ENCODE measurements at places on chromosomes 6 and 20.

DNA sequence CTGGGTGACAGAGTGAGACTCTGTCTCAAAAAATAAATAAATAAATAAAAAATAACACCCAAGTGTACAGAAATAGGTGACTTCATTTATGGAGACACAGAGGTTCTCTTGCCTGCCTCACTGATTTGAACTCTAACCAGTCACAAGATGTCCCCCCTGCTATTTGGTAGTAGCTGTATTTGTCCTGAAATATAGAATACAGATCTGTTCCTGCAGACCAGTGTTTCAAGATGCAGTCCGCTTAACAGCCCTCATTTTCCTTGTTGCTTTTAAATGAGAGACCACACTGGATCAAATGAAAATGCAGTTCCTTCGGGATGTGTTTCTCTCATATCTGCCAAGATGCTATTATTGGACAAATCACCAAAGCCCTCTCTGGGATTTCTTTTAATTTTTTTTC is 7.6 kb downstream of the PLCB4 start:
- no peak for DNase-seq

- no peak for DNase-seq
These were observed 1.1 kb downstream of the DEF6 start for GRCh38 chr6:35298625-35299140.

GRCh38 chr6:3383525-3383924 is 73.3 kb downstream of the SLC22A23 start:
- DNase-seq, result no peak

DNA sequence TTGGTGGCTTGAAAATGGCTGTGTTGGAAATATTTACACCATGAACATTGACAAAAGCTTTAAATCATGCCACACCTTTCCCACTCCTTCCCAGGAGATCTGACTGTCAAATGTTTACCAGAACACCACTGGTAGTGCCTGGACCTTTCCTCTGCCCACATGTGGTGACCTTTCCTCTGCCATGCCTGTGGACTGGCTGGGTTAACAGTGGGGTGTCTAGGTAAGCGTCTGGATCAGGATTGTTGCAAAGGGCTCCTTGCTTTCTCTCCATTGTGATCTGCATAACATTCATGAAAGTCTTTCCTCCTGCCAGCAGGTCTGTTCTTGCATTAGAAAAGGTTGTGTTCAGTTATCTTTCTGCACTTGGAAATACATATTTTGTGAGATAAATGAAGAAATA is 572.7 kb downstream of the DHX35 start:
- DNase-seq, result no peak

DNA sequence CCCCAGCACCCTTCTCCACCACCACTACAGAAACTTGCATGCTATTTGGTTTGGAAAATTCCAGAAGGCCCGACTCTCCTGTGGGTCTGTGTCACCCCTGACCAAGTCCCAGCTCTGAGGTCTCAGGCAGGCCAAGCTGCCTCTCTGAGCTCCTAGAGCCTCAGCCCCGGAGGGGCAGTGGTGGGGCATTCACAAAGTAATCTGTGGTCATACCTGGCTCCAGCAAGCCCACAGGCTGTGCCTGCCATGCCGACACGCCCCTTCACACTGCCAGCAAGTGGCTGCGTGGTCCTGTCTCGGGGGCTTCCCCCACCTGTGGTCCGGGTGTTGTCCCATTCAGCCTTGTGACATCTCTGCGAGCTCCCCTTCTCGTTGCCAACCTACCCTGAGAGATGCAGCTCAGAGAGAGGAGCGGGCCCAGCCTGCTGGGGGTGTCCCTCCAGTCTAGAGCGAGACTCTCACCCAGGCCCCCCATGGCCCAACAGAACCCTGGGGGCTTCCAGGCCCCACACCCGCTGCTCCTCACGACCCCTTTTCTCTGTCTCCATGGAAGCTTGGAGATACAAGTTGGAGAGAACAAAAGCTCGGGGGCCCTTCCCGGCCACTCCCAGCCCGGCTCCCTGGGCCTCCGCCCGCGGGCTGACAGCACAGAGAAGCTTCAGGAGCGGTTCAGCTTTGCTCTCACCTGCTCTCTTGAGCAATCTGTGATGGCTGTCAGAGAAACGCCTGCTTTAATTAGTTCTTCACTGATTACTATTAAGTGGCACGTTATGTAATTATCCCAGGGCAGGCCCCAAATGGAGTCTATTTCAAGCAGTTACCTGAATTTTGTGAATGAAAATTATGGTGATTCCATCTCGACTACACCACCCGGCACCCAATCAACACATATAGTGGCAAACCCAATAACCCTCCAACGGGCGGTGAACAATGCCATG is 147.7 kb upstream of the PHACTR3 start:
- DNase-seq, result no peak

- DNase-seq, result no peak
These were observed 37.0 kb downstream of the NDUFAF5 start for GRCh38 chr20:13821876-13822275.

- DNase-seq, result no peak
These were observed 12.0 kb downstream of the ZNF217 start for GRCh38 chr20:53581444-53582250.

GRCh38 chr20:59207742-59208357 is 44.2 kb downstream of the ZNF831 start:
- peak; percentile 78 for DNase-seq

DNA sequence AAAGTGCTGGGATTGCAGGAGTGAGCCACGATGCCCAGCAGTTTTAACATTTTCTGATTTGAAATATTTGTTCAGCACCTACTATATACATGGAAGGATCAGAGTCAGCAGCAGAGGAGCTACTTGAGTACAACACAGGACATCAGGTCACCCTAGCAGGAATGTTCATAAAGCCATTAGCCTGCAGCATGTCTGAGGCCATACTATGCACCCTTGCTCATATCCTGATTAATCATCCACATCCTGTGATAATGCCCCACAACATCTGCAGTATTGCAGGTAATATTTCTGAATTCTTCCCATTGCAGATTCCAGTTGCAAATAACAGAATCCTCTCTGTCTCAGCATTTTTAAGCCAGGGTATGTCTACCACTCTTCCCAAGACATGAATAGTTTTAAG is 171.0 kb upstream of the PRND start:
- DNase-seq, result no peak

GRCh38 chr20:36579996-36580545 is 6.7 kb downstream of the TGIF2 start:
- no peak for DNase-seq

DNA sequence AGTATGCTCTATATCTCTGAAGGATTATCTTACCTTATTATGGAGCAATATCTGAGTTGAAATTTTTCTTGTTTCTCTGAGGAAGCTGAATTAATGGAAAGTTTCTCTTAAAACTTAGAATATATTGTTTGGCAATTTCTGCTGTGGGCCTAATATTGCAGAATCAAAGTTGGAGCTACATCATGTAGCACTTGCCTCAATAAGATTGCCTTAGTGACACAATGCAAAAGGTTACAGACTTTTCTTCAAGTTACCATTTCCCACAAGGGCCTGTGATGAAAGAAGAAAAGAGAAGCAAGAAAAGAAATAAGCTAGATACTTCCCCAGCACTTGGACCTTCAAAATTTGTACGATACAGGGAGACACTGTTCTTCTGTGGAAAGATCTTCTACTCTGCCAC is 151.2 kb downstream of the SOBP start:
- DNase-seq, result no peak

DNA sequence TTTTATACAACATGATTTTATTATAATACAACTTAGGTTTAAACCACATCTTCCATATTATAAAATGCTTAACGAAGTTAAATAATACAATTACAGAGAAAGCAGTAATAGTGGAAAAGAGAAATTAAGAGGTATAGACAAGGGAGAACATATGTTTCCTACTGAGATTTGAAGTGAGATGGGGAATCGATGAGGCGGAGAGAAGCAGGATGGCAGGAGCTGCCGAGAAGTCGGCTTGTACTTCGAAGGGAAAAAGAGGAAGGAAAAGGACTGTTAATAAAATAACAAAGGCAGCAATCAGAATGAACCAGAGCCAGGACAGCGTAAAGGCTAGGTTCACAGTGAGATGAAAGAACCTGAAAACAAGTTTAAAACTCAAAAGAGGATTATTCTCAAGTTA is 15.4 kb downstream of the FBXL4 start:
- no peak for DNase-seq

DNA sequence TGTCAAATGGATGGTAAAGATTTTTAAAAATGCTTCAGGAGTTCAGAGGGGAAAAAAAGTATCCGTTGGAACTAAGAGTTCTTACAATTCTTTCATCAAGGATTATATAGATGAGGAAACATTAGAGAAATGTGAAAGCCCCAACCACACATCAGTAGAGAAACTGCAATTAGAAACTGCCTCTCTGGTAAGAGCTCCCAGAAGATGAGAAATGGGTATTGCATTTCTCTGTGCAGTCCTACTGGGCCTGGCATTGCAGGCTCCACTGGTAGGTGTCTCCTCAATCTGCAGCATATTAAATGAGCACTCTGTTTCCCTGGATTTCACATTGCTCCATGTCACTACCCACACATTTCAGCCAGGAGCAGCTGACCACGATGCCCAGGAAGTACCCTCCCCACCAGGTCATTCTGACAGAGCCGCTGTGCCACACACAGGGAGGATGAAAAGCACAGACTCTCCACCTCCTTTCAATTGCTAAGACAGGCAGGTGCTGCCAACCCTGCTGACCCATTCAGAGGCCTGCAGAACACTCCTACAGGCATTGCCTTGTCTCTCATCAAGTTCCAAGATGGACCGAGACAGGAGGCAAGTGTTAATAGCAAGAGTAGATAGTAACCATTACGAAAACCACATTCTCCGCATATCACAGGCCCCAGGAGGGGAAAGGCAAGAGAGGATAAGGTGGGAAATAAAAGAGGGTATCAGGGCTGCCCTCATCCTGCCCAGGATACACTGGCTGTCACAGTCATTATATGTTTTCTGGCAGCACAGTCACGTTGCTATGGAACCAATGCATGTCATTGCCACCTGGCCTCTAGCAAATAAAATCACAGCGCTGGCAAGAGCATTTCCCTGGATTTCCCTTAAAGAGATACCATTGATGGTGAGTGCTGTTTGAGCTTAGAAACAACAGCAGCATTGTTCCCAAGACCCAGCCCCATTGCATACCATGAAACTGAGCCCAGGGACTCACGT is 241.7 kb downstream of the ATXN1 start:
- no peak for DNase-seq

- DNase-seq, result no peak
These were observed 626.3 kb downstream of the TENT5A start for GRCh38 chr6:81126150-81126549.

- no peak for DNase-seq
These were observed 897 bp downstream of the CD2AP start for GRCh38 chr6:47478233-47479139.

DNA sequence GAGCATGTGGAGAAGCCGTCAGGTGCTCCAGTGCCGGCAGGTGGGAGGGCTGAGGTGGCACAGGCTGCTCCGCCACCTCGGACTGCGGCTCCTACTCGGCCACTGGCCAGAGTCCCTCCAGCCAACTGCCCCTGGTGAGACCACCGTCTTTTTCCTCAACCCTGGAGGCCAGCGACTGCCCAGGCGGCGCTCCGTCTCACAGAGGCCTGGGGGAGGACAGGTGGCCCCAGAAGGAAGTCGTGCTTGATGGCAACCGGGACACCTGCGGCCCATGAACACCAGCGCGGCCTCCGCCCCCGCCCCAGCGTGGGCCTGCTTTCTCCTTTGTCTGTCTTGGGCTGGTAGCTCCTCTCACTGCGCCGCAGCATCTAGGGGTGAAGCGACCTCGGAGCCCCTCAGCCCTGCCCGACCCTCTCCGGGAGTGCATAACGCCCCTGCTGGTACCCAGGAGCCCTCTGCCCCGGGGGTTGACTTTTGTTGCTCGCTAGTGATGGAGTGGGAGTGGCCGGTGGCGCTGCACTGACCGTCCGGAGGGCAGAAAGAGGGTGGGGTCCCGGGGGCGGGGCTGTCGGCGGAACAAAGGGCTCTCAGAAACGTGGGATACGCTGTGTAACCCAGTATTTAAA is 706 bp upstream of the TUBB2B start:
- DNase-seq, result no peak

DNA sequence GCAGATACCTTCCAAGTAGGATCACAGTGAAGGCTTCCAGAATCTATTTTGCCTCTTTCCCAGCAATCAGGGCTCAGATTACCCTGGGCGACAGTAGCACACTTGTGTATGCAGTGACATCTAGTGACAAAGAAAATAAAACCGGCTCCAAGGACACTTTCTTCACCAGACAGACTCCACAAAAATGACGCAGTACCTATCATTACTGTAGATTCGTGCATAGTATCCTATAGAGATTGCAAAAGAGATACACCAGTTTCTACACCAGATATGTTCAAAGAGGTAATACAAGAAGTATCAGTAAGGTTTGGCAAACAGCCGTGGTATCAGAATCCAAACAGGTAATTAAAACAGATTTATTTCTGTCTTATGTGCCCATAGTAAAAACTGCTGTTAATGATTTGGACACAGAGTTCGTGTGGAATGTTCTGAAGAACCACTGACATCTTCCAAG is 600.4 kb upstream of the JAG1 start:
- DNase-seq, result peak; percentile 71

DNA sequence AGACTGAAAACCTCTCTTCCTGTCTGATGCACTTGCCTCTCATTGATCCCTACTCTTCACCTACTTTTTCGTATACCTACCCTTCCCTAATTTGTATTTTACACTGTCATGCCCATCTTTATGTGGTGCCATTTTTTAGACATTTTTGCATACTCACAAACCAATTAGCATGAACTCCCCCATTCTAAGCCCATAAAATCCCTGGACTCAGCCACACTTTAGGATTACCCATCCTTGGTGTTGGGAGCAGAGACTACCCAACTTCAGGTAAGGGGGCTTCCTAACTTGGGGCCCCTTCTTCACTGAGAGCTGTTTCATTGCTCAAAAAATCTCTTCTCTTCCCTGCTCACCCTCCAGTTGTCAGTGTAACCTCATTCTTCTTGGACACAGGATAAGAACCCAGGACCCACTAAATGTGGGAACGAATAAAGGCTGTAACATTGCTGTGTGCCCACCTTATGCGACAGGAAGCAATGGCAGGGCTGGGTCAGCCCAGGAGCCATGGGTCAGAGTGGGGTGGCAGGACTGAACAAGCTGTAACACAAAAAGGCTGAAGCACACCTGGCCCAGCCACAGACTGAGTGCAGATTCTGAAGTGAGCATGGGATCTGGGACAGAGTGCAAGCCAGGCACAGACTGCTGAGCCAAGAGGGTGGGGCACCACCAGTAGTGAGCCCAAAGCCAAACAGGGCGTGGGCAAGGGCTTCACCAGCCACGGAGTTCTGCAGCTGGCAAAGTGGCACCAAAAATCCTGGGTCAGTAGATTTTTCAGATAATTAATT is 789.1 kb upstream of the HS3ST5 start:
- no peak for DNase-seq

- DNase-seq, result no peak
These were observed 142.3 kb upstream of the SLC22A16 start for GRCh38 chr6:110618591-110619267.

GRCh38 chr6:37456126-37456525 is 23.1 kb downstream of the CMTR1 start:
- no peak for DNase-seq

- DNase-seq, result peak; percentile 50
These were observed 42.2 kb downstream of the GFOD1 start for GRCh38 chr6:13445005-13445743.

DNA sequence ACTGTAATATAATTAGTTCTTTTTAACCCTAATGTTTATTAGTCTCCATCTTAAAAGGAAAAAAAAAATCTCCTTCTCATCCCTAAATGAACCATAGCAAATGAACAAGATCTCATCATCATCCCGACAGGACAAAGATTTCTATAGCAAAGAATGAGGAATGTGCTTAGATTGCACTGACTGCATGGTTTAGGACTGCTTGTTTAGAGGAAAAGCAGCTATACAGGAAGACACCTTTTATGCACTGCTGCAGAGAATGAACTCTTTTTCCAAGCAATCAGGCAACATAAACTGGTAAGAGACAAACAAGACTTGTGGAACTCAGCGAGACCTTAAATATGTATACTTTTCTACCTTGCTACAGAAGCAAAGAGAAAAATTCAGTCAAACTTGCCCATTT is 26.8 kb downstream of the CSNK2A1 start:
- DNase-seq, result no peak
